ENCODE measurements at places on chromosomes 4 and X. TPM values are rescaled to one million over a fixed set of nuclear protein-coding genes. Genes with fewer than 3 reads are reported as not detected.

The STATH gene
- not detected for total RNA-seq

The DDIT4L gene
- total RNA-seq = 6.4 TPM

The PNMA6A gene
- 3.3 TPM for total RNA-seq

The HEPH gene
- total RNA-seq = 43.1 TPM

The PAGE4 gene
- total RNA-seq = not detected

The GAGE10 gene
- total RNA-seq = not detected

The MAPK10 gene
- total RNA-seq = 8.0 TPM

The SMPX gene
- total RNA-seq = not detected

The RNF175 gene
- 0.26 TPM for total RNA-seq

The CABS1 gene
- total RNA-seq = not detected

The GPR78 gene
- total RNA-seq = 1.0 TPM

The SH2D1A gene
- not detected for total RNA-seq

The CTAG2 gene
- not detected for total RNA-seq

The APOOL gene
- 11.6 TPM for total RNA-seq

The CSN1S1 gene
- not detected for total RNA-seq

The XAGE2 gene
- not detected for total RNA-seq

The CEP44 gene
- total RNA-seq = 13.5 TPM

The FDCSP gene
- total RNA-seq = not detected

The ARHGAP24 gene
- 40.5 TPM for total RNA-seq

The SPRY1 gene
- 14.9 TPM for total RNA-seq

The ADAM29 gene
- not detected for total RNA-seq

The SSX4 gene
- total RNA-seq = not detected

The MAGEB17 gene
- total RNA-seq = not detected

The STARD8 gene
- 1.5 TPM for total RNA-seq

The HAND2 gene
- total RNA-seq = under 0.01 TPM

The MAGEH1 gene
- total RNA-seq = 16.5 TPM

The PASD1 gene
- total RNA-seq = not detected

The KCND1 gene
- total RNA-seq = 1.3 TPM

The CHIC1 gene
- 7.2 TPM for total RNA-seq

The ZNF141 gene
- total RNA-seq = 8.9 TPM

The LINC00632 gene
- 2.1 TPM for total RNA-seq

The PRR27 gene
- total RNA-seq = not detected

The CLDN2 gene
- not detected for total RNA-seq

The ANK2 gene
- 95.1 TPM for total RNA-seq

The CENPI gene
- total RNA-seq = 4.9 TPM

The PDCL2 gene
- not detected for total RNA-seq

The USP17L13 gene
- not detected for total RNA-seq

The GPRASP1 gene
- 5.8 TPM for total RNA-seq

The PF4V1 gene
- not detected for total RNA-seq

The SOX3 gene
- total RNA-seq = not detected

The CC2D2A gene
- total RNA-seq = 26.5 TPM

The PPEF2 gene
- not detected for total RNA-seq

The XPNPEP2 gene
- 1.5 TPM for total RNA-seq

The TLR8 gene
- not detected for total RNA-seq

The PRSS12 gene
- total RNA-seq = 59.9 TPM

The ZNF630 gene
- total RNA-seq = 2.1 TPM

The TMPRSS11F gene
- not detected for total RNA-seq

The SHROOM3 gene
- total RNA-seq = 23.9 TPM

The DUX4 gene
- total RNA-seq = not detected

The CSAG2 gene
- total RNA-seq = not detected

The ADAMTS3 gene
- 2.1 TPM for total RNA-seq

The GAGE1 gene
- total RNA-seq = not detected

The KIF4A gene
- total RNA-seq = 5.6 TPM

The SULT1E1 gene
- total RNA-seq = not detected

The P2RY4 gene
- total RNA-seq = under 0.01 TPM

The SHROOM2 gene
- total RNA-seq = under 0.01 TPM

The TNMD gene
- total RNA-seq = not detected

The FAM47A gene
- total RNA-seq = not detected

The PPBP gene
- total RNA-seq = not detected

The FREM3 gene
- total RNA-seq = not detected

Measured in fibroblast of lung (primary cell).